A673 (cell line): ENCODE measurements at places on chromosomes 16 and 17.

GRCh38 chr17:32907583-32907982, 20.4 kb upstream of the TMEM98 start:
- DNase-seq = no peak

DNA sequence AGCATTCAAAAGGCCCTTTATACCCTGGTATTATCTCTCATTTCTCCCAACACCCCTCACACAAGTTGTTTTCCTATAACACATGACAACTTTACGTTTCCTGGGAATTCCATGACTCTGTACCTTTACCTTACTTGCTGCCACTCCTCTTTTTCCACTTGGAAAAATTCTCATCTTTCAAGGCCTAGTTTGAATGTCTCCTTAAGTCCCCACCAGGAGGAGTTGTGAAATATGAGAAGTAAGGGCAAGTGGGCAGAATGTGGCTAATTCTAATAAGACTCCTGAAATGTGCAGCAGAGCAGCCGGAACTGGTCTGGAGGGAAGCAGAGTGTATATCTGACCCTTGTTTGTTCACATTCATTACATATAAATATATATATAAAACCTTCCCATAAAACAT, 39.7 kb downstream of the BRCA1 start:
- no peak for DNase-seq

GRCh38 chr17:67712375-67712774, 5.4 kb upstream of the NOL11 start:
- DNase-seq = no peak

- DNase-seq = no peak
Observed at GRCh38 chr17:35745246-35745645, 7.8 kb downstream of the GAS2L2 start.

GRCh38 chr17:45973099-45973780, 25.8 kb upstream of the STH start:
- no peak for DNase-seq

DNA sequence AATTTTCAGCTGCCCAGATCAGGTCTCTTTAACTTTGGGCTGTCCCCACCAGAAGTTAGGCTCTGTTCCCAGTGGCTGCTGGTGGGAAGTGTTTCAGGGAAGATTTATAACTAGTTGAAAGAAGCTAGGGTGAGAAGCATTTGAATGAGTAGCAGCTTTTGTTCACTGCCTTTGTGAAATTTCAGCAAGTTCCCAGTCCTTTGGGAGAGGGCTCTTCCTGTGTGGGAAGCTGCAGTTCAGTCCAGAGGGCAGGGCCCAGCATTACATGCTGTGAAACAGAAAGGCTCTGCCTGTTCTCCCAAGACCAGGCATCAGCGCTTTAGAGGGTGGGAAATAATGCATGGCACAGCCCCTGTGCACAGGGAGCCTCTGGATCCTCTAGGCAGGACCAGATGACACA, 17.8 kb downstream of the PROCA1 start:
- DNase-seq = no peak

DNA sequence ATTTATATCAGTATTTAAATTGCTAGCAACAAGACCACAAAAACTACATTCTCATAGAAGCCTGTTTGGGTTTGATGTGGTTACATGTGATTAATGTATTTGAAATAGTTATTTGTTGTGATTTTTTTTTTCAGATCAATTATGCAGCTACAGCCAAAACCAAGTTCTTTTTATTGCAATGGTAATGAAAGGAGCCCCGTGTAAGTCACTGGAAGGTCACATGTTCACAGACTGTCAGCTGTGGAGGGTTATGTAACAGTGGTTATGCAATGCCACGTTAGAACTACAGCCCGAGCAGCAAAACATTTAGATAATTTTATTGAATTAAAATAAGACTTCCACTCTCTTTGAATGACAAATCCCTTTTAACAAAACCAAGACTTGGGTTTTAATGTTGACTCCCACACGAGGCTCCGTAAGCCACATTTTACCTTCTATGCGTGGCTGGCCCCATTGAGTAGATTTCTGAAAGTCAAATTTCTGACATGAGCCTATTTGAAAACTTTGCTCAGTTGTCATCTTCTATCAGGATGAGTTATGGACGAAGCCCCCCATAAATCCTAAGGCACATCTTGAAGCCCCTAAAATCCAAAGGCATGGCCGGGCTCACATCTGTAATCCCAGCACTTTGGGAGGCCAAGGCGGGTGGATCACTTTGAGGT, 41.8 kb upstream of the SEC14L1 start:
- DNase-seq = peak; percentile 67

DNA sequence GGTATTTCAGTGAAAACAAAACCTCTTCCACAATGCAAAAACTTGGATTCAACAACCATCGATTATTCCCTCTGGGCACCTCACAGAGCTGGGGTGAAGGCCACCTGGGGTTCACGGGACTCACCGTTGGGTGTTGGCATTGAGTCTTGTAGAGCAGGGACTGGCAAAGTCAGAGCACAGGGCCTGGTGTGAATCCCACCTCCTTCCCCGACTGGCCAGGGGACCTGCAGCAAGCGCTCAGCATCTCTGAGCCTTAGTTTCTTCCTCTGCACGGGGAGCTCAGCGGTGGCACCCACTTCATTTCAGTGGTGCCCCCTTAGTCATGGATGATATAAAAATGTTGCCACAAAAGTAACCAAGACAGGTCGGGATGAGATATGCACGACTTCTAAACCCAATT, 100.4 kb downstream of the METRNL start:
- no peak for DNase-seq

DNA sequence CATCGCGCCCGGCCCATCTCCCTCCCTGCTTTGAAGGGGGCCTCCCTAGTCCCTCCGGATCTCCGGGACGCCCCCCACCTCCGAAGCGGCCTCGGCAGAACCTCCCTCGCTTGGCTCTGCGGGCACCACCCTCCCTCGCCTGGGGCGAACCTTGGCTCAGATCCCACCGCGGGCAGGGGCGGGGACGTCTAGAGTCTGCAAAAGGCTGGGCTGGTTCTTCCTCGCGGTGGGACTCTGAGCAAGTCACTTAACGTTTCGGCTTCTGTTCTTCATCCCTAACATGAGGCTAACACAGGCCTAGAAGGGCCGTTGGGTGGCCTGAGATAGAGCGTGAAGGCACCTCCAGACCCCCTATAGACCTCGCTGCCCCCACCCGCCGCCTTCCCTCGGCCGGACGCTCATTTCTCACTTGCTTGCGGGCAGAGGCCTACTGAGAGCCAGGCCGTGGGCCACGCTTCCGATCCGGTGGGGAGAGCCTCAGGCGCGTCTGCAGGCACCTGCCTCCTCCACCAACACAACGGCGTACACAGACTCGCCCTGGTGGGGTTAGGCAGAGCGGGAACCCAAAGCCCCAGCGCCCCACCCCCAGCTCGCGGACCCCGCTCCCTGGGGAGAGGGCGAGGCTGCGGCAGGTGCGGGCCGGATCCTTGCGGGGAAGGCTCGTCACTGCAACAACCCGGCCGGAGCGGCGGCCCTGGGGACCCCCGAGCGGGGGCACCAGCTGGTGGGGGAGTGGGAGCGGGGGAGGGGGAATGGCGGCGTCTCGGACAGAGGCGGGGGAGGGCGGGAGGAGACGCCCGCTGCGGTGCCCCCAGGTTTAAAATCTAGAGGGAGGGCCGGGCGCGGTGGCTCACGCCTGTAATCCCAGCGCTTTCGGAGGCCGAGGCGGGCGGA, 5.4 kb downstream of the MYO1C start:
- peak; percentile 93 for DNase-seq
